Kidney capillary endothelial cell (primary cell): ENCODE measurements at places on chromosomes 11 and 22.

DNA sequence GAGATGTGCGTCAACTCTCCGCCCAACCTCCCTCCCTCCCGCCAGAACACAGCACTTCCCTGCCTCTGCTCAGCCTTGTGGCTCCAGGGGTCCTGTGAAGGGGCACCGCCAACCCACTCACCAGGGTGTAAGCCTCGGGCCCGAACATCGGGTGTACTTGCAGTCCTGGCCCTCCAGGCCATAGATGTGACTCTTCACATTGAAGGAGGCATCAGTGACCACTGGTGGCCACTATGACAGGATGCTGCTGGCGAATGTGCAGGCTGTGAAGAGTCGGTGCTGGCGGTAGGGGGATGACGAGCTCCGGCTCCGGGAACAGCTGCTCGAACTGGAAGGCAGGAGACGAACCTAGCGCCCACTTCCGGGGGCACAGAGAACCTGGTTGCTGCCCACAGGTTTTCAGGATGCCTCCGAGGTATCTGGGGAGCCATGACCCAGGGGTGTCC is 97.4 kb downstream of the MED15 start:
- no peak for DNase-seq

DNA sequence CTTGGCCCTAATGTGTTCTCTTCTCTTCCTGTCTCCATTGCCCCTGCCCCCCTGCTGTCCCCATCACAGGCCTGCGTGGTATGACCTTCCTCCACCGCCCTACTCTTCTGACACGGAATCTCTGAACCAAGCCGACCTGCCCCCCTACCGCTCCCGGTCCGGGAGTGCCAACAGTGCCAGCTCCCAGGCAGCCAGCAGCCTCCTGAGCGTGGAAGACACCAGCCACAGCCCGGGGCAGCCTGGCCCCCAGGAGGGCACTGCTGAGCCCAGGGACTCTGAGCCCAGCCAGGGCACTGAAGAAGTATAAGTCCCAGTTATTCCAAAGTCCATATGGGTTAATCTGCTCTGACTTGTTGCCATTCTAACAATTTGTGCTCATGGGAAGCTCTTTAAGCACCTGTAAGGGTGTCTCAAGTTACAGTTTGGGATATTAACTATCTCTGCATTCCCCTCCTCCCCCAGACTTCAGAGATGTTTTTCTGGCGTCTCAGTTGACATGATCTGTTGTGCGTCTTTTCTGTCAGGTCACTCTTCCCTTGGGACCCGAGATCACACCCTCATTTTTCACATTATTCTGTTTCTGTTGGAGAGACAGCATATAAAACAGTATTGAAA is 60.0 kb downstream of the COMMD9 start:
- DNase-seq: no peak

DNA sequence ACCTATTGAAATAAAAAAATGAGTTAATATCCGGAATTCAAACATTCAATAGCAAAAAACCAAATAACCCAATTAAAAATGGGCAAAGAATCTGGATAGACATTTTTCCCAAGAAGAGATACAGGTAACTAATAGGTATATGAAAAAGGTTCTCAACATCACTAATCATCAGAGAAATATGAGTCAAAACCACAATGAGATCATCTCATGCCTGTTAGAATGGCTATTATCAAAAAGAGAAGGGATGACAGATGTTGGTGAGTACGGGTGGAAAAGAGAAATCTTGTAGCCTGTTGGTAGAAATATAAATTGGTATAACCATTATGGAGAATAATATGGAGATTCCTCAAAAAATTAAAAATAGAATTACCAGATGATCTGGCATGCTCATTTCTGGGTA is 26.9 kb upstream of the OR6M1 start:
- DNase-seq: no peak

DNA sequence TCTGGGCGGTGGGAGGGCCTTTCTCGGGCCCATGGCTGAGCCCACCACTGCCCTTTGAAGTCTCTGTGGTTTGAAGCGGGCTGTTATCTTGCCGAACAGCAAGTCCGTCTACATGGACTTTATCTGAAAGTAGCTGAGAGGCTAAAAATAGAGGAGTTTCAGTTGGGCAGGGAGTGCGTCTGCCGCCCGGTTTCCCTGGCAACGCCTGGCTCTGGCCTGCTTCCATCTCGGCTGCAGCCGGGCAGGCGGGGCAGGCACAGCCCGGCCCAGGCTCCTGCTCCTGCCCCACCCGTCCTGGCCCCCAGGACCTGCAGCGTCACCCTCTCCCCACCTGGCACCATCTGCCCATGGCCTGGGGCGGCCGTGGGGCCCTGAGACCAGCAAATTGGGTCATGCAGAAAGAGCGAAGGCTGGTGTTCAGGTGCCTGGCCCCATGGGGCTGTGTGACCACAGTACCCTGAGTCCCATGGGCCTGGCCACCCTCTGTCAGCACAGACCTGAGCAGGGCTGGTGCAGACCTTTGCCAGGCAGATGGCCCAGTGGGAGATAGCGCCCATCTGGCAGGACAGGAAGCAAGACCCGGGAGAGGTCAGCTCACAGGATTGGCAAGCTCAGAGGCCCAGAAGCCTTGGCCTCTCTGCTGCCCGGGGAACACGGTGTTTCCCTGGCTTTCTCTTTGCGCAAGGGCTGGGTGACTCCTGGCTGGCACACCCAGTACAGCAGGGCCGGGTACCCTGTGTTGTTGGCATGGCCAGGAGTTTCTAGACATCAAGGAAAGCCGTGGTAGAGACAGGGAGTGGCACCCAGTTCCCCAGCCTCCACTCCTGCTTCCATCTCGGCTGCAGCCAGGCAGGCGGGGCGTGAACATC is 79.1 kb upstream of the KCNQ1OT1 start:
- DNase-seq: peak; percentile 25

- no peak for DNase-seq
These were observed 3.6 kb downstream of the OTOG start for GRCh38 chr11:17550450-17551346.

DNA sequence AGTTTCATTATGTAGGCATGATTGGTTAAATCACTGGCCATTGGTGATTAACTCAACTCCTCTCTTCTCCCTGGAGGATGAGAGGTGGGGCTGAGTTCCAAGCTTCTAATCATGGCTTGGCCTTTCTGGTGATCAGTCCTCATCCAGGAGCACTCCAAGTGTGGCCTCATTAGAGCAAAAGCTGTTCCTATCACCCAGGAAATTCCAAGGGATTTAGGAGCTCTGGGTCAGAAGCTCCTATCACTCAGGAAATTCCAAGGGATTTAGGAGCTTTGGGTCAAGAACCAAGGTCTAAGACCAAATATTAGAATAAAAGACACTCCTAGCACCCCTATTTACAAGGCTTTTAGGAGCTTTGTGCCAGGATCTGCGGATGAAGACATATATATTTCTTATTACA is 168.0 kb upstream of the BDNF start:
- no peak for DNase-seq

DNA sequence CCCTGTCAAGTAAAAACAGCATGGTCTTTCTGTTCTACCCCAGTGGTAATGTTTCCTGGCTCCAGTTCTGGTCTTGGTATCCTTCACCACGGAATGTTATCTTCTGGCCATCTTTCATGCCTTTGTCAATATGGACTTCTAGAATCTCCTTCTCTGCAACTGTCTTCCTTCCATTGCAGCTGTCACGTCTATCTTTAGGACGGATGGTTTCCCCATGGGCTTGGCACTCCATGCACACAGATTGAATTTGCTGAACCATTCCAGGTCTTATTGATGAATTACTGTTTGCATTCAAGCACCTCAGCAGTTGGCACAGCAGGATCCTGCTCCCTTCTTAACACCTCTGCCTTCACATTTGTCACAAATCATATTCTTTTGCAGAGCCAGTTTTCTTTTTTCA is 44.9 kb upstream of the SLC25A18 start:
- no peak for DNase-seq

- DNase-seq: peak; percentile 51
These were observed 68.4 kb downstream of the IGLL5 start for GRCh38 chr22:22955866-22956535.

- DNase-seq: no peak
These were observed 32.2 kb upstream of the SESN3 start for GRCh38 chr11:95262994-95263765.

DNA sequence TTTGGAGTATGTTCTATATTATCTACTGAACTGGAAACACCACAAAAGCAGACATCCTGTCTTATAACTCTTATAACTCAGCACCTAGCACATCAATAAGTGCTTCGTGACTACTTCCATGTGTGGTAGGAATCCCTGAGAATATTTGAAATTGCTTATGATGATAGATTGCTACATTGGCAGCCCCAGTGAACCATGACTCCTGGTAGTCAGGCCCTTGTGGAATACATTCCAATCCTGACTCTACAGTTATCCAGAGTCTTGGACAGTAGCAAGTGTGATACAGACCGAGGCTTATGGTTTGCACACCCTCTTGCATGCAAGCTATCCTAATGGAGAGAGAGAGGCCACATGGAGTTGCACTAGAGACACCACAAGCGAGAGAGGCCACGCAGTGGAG is 59.5 kb upstream of the PHF21A start:
- DNase-seq: no peak

DNA sequence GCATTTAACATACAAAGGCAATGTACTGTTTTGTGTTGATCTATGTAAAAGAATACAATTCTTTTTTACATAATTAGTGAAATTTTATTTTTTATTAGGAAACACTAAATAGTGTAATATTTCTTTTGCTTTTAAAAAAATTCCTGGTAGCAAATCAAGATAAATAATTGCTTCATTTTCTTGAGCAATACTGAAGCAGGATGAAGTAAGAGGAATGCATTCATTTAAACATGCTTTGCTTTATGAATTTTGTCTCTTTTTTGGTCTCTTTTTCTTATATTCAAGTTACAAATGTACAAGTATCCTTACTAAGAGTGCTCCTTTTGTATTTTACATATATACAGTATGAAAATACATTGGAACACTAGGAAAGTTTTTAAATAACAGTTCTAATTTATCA is 144.4 kb upstream of the TEAD1 start:
- no peak for DNase-seq

- DNase-seq: no peak
These were observed 82.3 kb downstream of the FDX1 start for GRCh38 chr11:110512026-110512425.

GRCh38 chr22:36795633-36796032 is 19.7 kb upstream of the IFT27 start:
- DNase-seq: no peak

GRCh38 chr11:85718991-85719807 is 33.2 kb upstream of the CCDC89 start:
- peak; percentile 86 for DNase-seq

DNA sequence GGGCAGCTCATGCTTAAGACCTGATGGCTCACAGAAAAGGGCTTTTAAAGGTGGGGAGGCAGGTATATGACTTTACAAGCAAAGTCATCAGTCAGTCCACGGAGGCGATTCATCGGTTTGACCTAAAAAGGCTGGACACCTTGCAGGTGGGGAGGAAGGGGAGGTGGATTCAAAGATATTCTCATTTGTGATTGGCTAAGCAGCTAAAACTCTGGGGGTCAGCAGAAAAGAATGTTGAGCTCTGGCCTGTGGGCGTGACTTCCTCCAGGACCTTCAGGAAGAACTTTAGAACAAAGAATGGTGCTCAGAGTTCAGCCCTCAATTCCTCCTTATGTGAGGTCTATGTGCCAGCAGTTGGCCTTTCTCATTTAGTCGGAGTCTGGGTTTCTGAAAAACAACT is 78.3 kb upstream of the LMO1 start:
- no peak for DNase-seq

GRCh38 chr11:111719379-111719778 is 46.8 kb downstream of the PPP2R1B start:
- no peak for DNase-seq
